T-helper 9 cell (primary cell): ENCODE measurements at places on chromosomes 12 and 14.

GRCh38 chr14:91322623-91323022 is 78.1 kb upstream of the GPR68 start:
- no peak for DNase-seq

DNA sequence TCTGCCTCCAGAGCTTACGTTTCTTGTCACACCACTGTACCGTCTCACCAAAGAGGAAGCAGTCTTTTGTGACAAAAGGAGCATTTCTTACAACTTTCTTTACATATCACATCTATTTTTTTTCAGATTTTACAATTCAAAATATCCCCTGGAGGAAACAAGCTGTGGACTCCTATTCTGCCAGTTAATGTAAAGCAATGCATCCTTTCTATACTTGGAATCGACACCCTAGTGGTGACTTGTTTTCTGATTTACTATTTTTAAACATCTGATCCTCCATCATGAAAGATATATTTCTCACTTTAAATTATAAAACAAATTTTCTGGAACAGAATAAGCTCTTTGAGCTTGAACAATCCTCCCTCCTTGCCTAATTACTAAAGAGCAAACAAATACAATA is 34.8 kb downstream of the AICDA start:
- DNase-seq, result no peak

DNA sequence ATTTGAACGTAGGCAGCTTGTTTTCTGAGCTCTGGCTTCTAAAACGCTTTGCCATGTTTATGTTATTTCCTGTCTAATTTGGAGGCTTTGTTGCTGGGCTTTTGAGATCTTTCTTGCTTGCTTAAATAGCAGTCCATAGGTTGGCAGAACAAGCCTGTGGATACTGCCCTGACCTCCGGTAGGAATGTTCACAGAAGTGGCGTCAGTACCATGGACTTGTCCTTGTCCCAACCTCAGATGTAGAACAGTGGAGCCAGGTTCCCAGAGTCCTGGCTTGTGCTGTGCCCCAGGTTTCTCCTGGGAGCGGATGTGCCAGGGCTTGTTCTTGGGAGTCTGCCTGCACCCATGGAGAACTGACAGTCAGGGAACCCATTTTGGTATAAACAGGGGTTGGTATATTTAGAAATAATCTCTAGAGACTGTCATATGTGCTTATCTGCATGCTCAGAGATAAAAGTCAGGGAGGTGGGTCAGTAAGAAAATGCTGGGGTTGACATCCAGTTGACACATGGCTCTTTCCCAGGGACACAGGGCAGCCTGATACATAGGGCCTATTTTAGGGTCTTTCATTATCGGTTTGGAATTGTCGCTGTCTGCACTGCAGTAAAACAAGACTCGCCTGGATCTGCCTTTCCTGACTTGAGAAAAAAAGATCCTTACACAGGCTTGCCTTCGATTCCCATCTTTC is 22.9 kb downstream of the CACNA1C start:
- no peak for DNase-seq

GRCh38 chr14:44609201-44609600 is 102.1 kb upstream of the FSCB start:
- no peak for DNase-seq

DNA sequence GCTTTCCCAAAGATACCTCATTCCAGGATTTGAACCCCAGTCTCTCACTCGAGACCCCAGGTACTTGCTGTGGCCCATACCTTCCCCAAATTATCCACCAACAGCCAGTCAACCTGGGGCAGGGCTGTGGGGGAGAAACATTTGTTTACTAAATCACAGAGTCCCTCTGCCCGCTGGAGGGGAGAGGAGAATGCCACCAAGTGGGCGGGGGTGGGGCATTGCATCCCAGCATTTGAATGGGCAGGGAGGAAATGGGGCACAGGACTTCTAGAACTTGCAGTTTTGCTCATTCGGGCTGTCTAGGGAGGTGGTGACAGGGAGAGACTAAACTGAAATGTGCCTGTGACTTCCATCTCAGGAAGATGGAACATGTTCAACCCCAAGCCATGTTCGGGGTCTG is 10.9 kb upstream of the SERPINA9 start:
- no peak for DNase-seq

- no peak for DNase-seq
Observed at GRCh38 chr14:100791348-100791735, 34.6 kb upstream of the MEG3 start.

- no peak for DNase-seq
Observed at GRCh38 chr12:121087467-121088194, 45.0 kb upstream of the P2RX7 start.
